Left renal pelvis (tissue), 4 donors: ENCODE measurements at places on chromosomes 1 and 21.

DNA sequence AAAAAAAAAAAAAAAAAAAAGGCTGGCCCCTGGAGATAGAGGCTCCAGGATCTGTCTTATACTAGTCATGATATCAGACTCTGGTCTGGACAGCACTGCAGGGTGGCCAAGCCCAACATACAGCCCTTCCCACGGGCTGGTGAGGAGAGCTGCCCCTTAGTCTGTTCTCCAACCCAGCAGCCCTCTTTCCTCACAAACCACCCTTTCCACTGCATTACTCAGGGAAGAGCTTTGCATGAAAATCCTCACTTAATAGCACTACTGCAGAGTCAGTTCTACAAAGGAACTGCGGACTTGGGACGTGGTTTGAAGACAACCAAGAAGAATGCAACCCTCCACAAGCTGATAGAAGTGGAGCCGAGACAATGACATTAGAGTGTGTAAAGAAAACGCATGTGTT, 5.7 kb downstream of the BCAR3 start:
- no peak for DNase-seq

DNA sequence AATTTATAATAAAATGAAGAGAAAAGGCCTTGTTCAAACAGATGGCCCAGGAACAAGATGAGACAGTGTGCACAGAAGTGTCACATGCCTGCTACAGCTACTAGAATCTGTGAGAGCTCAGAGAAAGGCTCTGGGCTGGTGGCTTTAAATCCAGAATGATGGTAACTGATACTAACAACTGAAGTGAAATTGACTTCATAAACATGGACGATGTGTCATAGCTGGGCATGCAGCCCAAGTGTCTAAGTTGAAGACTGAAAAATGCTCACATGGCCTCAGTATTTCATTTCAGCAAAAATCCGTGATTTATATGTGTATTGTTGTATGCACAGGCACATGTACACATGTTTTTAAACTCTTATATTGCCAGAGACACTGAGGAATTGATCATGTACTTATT, 208.3 kb upstream of the RUNX1 start:
- DNase-seq: no peak

GRCh38 chr1:2351723-2352122, 39.6 kb downstream of the MORN1 start:
- no peak for DNase-seq

DNA sequence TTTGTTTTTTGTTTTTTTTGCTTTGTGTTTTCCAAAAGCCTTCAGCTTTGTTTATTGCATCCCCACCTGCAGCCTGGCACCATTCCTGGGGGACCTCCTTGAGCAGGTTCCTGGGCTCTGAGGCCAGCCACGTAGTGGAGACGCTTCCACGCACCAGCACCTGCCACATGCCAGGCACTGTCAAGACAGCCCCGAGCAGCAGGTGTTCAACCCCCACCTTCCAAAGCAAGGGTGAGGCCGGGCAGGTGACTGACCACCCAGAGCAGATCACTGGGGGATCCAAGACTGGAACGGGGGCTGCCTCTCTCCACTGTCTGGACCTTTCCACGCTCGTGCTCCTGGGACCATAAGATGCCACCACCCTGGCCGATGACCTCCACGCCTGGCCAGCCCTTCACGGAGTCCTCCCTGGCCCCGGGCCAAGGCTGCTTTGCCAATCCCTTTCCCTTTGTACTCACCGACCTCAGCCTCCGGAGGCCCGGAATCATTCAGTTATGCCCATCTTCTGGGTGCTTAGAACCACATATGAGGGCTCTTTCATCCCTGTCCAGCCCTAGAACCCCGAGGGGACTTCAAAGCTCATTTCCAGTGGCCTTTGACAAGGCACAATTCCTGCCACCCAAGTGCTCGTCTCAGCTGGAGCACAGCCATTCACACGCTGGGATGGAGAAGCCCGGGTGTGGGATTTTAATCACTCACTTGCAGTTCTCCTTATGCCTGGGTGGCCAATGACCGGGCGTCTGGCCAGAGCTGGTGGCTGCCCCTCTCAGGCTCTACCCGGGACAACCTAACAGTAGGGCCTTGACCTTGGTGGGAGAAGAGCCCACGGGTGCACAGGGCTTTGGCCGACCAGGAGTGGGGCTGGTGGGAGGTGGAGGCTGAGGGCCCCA, 330.8 kb downstream of the NPHP4 start:
- DNase-seq: no peak

- no peak for DNase-seq
These were observed 15.2 kb downstream of the SAMD11 start for GRCh38 chr1:938711-939489.

GRCh38 chr1:209218981-209219380, 364.5 kb upstream of the CAMK1G start:
- DNase-seq: no peak

DNA sequence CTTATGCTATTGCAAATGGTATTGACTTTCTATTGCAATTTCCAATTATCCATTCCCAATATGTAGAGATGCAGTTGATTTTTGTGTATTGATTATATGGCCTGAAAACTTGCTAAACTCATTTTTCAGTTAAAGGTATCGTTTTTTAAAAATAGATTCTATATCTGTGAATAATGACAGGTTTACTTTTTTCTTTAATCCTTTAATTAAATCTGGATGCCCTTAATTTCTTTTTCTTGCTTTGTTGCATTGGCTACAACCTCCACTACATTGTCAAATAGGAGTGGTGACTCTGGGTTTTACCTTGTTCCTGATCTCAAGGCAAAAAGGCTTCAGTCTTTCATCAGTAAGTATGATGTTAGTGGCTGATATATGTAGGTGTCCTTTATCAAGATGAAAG, 522.4 kb downstream of the MATN1 start:
- no peak for DNase-seq

GRCh38 chr21:41614511-41614910, 106.6 kb upstream of the TMPRSS2 start:
- no peak for DNase-seq

- DNase-seq: no peak
These were observed 16.8 kb upstream of the PDIK1L start for GRCh38 chr1:26094677-26095383.

- no peak for DNase-seq
These were observed 9.2 kb downstream of the FCRL3 start for GRCh38 chr1:157691285-157691920.

- DNase-seq: no peak
These were observed 148.1 kb downstream of the TRABD2B start for GRCh38 chr1:47849005-47849521.

DNA sequence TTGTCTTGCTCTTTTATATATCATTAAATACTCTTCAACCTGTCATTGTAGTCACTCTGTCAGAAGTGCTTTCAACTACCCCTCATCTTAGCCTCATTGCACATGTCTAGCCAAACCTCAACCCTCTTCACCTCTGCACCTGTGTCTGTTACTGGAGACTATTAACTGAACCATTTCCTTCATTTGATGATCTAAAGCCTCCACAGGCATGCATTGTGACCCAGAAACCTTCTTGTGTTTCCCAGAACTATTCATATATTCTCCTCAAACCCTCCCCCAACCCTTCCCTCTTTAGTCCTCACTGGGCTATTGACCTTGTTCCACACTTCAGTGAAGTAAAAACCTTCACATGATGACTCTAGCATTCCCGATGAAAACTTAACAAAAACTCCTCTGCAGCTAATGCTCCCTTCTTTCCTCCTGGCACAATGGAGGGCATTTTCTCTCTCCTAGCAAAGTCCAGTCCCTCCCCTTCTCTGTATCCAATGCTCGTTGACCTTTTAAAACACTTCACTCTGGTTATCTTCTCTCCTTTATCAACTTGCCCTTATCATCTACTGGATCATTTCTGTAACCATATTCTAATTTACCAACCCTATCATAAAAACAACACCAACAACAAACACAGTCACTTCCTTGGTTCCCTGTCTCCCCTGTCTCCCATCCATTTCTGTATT, 86.1 kb downstream of the BACH1 start:
- DNase-seq: no peak

DNA sequence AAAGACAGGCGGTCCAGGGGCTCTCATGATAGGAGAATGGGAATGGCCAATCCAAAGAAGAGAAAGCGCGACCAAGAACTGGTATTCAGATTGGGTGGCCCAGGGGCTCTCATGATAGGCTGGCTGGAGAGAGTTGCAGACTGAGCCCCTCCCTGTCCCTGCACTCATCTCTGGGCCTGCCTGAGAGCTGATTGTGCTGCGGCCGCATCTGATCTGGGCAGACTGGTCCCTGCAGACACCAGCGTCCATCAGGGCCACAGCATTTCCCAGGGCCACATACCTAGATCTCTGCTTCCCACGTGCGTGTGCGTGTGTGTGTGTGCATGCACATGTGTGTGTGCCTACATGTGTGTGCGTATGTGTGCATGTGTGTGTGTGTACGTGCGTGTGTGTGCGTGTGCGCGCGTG, 30.4 kb upstream of the MAN1C1 start:
- no peak for DNase-seq

- DNase-seq: no peak
These were observed 2.4 kb upstream of the CHI3L2 start for GRCh38 chr1:111225091-111225490.

- no peak for DNase-seq
These were observed at the start of gene GRIK1 for GRCh38 chr21:29939924-29940275. Gene GRIK1 (minus strand): TSS chr21:29939996.

- no peak for DNase-seq
These were observed 516.9 kb downstream of the PTPRU start for GRCh38 chr1:29753244-29753643.

DNA sequence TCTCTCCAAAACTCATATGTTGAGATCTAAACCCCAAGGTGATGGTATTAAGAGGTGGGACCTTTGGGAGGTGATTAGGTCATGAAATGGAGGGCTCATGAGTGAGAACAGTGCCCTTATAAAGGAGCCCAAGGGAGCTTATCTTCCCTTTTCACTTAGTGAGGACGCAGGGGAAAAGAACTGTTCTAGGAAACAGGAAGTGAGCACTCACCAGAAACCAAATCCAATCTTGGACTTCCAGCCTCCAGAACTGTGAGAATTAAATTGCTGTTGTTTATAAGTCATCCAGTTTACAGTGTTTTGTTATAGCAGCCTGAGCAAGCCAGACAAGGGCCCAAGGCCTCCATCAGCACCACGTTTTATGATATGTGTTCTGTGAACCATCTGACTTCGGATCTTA, 60.3 kb upstream of the LRRC8D start:
- no peak for DNase-seq

- no peak for DNase-seq
These were observed 389.7 kb downstream of the NCAM2 start for GRCh38 chr21:21387916-21388315.

DNA sequence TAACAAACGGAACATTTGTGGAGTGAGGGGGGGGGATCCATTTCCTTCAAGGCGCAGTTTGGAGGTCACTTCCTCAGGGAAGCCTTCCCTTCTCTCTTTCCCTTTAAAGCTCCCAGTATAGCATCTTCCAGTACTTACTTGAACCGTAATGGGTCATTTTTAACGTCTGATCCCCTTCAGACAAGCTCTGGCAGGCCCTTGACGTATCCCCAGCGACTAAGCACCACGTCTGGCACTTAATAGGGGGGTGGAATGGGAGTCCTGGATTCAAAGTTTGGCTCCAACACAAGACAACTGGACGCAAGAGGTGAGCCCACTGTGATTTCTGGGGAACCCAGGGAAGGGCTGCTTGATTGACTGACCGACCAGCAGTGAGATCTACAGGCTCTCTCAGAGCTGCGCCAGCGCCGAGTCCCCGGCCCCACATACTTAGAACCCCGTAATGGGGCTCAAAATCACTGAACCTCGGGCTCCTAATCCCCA, 441 bp downstream of the YARS1 start:
- DNase-seq: peak; percentile 4

GRCh38 chr1:200373811-200374231, 36.0 kb downstream of the ZNF281 start:
- no peak for DNase-seq

DNA sequence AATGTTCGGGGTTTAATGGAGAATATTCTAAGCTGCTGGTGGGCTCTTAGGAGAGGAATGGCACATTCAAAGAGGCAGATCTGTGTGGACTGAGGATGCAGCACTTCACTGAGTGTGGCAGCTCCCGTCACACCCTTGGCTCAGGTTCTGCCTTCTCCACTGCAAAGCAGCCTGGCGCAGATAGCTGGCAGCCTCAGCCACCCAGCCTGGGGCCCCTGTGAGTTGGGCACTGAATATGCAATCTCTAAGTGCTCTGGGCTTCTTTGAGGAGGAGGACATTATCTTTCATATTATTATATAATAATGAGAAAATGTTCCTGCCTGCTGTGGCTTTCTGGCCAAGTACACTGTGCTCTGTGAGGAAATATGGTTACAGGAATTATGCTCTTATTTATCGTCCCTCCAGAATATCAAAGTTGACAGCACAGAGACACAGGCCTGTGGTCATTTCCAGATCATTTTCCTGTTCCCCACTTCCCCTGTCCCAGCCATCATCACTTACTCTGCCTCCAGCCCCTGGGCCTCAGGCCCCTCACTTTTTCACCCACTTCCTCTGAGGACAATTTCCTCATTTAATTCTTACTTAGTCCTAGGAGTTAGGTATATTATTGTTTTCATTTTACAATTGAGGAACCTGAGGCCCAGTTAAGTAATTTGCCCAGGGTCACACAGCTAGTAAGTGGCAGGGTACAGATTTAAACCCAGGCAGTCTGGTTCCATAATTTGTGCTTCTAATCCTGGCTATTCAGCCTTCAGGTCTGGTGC, 53.6 kb downstream of the MAB21L3 start:
- no peak for DNase-seq

DNA sequence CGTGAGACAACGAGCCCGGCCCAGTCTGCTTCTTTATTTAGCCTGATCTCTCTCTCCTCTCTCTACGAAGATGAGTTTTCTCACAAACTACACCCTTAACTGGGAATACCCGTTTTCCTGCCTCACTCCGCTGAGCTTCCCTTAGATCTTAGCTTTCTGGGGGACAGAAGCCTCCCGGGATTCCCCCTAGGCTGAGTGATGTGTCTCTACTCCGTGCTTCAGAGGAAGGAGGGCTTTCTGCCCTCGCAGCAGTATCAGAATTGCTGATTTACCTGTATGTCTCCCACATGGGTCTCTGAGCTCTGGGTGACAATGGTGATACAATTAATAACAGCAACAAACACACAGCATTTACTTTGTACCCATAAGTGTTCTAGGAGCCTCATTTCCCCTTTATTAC, 1.0 kb downstream of the ZBTB17 start:
- no peak for DNase-seq

DNA sequence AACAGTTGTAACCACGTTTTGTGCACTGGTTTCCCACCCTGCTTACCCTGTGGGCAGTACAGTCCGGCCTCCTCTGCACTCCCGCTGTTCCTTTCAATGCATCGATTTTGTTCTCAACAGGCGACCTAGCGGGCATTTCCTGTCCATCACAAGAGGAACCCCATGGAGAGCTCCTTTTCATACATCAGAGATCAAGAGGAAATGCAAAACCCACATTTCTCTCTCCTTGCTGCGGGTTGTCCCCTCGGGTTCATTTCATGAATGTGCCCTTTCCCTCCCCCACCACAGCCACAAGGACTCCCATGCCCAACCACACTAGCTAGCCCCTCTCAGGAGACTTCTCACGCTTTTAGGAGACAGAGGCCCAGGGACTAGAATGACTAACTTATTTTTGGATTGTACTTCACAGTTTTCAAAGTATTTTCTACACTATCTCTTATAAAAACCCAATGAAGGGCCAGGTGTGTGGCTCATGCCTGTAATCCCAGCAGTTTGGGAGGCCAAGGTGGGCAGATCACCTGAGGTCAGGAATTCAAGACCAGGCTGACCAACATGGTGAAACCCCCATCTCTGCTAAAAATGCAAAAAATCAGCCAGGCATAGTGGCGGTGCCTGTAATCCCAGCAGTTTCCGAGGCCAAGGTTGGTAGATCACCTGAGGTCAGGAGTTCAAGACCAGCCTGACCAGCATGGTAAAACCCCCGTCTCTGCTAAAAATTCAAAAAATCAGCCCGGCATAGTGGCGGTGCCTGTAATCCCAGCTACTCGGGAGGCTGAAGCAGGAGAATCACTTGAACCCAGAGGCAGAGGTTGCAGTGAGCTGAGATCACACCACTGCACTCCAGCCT, 18.4 kb downstream of the ATP1A4 start:
- DNase-seq: no peak
